SW 1271 (cell line): ENCODE measurements at places on chromosomes 12 and 14.

- DNase-seq: no peak
Observed at GRCh38 chr12:68850390-68850789, 42.4 kb downstream of the MDM2 start.

DNA sequence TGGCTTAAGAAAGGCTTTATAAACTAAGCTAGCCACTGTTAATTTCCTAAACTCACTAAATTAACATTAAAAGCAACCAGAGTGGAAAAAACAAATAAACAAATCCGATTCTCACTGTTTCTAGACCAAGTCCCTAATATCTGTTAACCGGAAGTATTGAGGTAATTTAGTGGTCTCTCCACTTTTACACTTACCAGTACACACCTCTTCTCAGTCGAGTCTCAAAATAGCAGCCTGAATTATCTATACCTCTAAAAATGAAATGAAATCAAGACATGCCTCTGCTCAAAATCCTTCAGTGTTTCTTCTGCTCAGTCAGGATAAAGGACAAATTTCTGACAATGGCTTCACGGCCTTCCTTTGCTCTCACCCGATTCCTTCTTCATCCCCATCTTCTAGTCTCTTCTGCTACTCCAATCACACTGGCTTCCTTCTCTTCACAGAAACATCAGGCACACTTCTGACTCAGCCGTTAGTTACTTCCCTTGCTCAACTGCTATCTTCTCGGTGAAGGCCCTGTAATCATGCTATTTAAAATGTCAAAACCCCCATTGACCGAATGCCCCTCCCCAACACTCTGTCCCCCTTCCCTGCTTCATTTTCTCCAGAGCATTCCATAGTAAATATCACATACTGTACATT is 161.3 kb downstream of the KITLG start:
- no peak for DNase-seq

GRCh38 chr12:3289702-3290101 is 201.3 kb upstream of the PRMT8 start:
- no peak for DNase-seq

GRCh38 chr12:4621511-4621910 is 27.3 kb downstream of the AKAP3 start:
- no peak for DNase-seq

DNA sequence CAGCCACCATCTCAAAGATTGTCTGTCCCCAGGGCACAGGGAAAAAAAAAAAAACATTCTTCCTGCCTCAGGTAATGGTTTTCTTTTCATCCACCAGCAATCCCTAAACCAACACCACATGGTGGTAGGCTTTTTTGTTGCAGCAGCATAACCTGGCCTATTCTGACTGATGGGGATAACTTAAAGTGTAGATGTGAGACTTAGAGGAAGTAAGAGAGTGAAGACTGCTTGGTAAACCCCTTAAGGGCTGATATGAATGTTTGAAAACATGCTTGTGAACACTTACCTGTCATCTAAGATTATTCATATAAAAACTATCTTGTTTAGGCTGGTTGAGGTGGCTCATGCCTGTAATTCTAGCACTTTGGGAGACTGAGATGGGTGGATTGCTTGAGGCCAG is 130.2 kb upstream of the RAP1B start:
- DNase-seq: no peak

DNA sequence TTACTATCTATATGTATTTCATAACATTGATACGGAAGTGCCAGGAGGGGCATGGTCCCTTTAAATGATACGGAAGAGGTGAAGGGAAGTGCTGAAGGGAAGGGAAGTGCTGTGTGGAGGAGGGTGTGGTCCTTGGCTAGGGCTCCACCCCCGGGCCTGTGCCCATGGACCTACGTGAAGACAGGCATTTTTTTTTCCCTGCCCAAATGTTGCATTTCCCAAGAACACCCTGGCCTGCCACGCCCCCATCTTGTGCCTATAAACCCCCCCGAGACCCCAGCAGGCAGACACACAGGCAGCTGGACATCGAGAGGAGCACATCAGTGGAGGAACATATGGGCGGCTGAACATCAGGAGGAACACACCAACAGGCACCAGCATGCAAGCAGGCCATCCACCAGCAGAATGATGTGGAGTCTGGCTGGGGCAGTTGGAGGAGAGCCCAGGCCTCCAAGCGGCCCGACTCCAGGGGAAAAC is 134.1 kb downstream of the SLC41A2 start:
- no peak for DNase-seq

- no peak for DNase-seq
Observed at GRCh38 chr12:61781021-61781581, 479.1 kb upstream of the USP15 start.
